ENCODE measurements at places on chromosomes 6 and 20. TPM values are rescaled to one million over a fixed set of nuclear protein-coding genes. Genes with fewer than 3 reads are reported as not detected.

Gene HFE
- total RNA-seq, result 7.1 TPM

Gene SLC16A10
- not detected for total RNA-seq

Gene LINC00237
- not detected for total RNA-seq

Gene CFAP61
- not detected for total RNA-seq

Gene FAXC
- 0.15 TPM for total RNA-seq

Gene ESR1
- total RNA-seq, result 0.83 TPM

Gene MEI4
- not detected for total RNA-seq

All from smooth muscle cell of the coronary artery (primary cell).